Fibroblast of villous mesenchyme (primary cell): ENCODE measurements at places on chromosomes 1 and 21.
A peak's percentile ranks its signal among the peaks of the same experiment; 100 is the strongest.

GRCh38 chr21:43354026-43354420, 72.9 kb downstream of the SIK1 start:
- DNase-seq = no peak

- no peak for DNase-seq
These were observed 71.4 kb downstream of the CDC7 start for GRCh38 chr1:91572044-91572443.

- DNase-seq = no peak
These were observed 59.1 kb downstream of the RALGPS2 start for GRCh38 chr1:178784131-178784536.

GRCh38 chr21:44517175-44517899, 22.7 kb downstream of the KRTAP10-1 start:
- no peak for DNase-seq

DNA sequence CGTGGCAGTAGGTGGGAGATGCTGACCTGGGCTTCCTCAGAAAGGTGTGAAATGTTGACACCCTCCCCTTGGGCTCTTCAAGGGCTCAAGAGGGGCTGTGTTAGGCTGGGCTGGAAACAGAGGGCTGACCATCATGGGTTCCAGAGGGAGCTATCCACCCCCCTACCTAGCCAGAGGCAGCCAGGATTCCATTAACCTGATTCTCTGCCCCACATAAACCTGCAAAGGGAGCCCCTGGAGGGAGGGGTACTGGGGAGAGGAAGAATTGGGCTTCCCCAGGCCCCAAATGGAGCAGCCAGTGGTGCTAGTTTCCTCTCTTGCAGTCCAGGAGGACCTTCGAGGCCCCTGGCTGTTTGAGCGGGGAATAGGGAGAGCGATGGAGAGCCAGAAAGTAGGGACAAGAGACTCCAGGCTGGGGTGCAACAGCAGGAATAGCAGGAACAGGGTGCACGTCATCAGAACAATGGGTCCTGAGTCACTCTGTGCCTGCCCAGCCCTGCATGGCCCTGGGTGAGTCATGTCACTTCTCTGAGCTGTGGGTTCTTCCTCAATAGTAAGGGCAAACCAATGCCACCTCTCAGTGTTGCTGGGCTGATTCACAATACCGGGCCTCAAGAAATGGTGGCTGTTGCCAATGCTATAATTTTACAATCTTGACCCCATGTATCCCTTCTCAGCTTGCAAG, 121.2 kb downstream of the EPHB2 start:
- peak; percentile 81 for DNase-seq

GRCh38 chr1:12450090-12450755, 167.8 kb downstream of the DHRS3 start:
- DNase-seq = no peak

GRCh38 chr1:16162163-16162822, 6.4 kb upstream of the EPHA2 start:
- no peak for DNase-seq

- DNase-seq = peak; percentile 65
These were observed 45.0 kb downstream of the GNG12 start for GRCh38 chr1:67788238-67788790.

GRCh38 chr1:112285746-112286145, 110.3 kb upstream of the CTTNBP2NL start:
- no peak for DNase-seq

DNA sequence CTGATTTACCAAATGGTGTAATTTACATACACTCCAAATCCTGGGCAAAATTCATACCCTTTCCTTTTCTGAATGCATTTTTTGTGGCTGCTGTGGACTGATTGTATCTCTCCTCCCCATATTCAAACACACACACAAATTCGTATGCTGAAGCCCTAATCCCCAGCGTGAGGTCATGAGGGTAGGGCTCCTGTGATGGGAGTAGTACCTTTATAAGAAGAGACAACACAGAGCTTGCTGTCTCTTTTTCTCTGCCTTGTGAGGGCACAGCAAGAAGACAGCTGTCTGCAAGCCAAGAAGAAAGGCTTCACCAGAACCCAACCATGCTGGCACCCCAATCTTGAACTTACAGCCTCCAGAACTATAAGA, 24.4 kb downstream of the DUSP10 start:
- peak; percentile 38 for DNase-seq

- peak; percentile 78 for DNase-seq
These were observed 121.8 kb downstream of the HFM1 start for GRCh38 chr1:91282695-91283420.

DNA sequence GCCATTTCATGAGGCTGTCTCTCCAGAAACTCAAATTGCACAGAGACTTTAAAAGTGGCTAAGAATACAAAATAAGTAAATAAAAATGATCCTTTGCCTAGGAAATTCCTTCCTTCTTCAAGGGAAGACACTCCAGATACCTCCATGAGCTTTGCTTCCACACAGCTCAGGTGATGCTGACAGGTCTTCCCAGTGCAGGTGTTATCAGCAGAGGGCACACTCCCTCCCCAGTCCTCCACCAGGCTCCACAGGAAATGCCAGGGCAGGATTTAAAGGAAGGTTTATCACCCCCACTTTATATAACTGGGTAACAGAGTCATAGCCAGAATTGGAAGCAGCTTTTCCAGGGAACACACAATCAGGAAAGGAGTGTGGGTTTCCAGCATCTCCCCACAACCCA, 5.7 kb downstream of the HSD3B2 start:
- DNase-seq = no peak

- DNase-seq = no peak
These were observed 401 bp downstream of the TP73 start for GRCh38 chr1:3652548-3653285.

DNA sequence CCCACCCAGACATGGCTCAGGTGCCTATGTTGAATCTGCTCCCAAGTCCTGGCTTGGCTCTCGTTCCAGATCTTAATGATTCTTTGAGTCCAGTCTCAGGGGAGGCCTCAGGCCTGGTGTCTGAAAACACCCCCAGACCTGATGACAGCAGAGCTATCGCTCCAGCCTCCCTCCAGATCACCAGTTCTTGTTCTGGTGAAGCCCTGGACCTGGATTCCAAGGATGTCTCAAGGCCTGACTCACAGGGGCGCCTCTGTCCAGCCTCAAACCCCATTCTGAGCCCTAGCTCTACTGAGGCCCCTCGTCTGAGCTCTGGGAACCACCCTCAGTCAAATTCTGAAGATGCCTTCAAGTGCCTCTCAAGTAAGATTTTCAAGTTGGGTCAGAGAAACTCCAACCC, 11.4 kb downstream of the MROH7 start:
- no peak for DNase-seq

GRCh38 chr1:11693024-11693590, 1.6 kb downstream of the DRAXIN start:
- peak; percentile 28 for DNase-seq

- DNase-seq = no peak
These were observed 37.7 kb downstream of the FAAP20 start for GRCh38 chr1:2156866-2157265.

- no peak for DNase-seq
These were observed 57.2 kb upstream of the CNIH3 start for GRCh38 chr1:224558904-224559303.

- DNase-seq = no peak
These were observed 63.7 kb downstream of the KCNN3 start for GRCh38 chr1:154806333-154806732.

- DNase-seq = peak; percentile 62
These were observed 28.9 kb downstream of the ODR4 start for GRCh38 chr1:186404454-186405051.

GRCh38 chr1:3440711-3441409, 13.6 kb upstream of the ARHGEF16 start:
- DNase-seq = no peak

- DNase-seq = peak; percentile 48
These were observed 40.6 kb downstream of the MAPKAPK2 start for GRCh38 chr1:206725109-206725963.

- no peak for DNase-seq
These were observed 100.9 kb downstream of the ARHGEF10L start for GRCh38 chr1:17640393-17640792.

GRCh38 chr1:17027403-17027802, 15.7 kb upstream of the ATP13A2 start:
- DNase-seq = no peak

DNA sequence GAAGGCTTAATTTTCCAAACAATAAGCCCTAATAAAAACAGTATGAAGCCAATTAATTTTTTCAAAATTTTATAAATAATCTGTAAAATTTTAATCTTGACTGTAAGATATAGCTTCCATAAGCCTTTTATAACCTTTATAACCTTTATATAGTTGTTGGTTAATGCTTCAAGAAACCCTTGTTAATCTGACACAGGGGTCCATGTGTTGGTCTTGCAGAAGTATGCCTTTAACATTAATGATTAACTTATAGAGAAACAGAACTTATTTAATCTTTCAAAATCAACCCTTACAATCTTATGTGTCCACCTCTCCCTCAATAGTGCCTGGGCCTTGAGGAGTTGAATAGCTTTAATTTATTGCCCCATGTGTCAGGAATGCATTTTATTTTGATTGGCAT, 23.2 kb upstream of the HAO2 start:
- no peak for DNase-seq

GRCh38 chr21:32461503-32461902, 49.0 kb downstream of the EVA1C start:
- no peak for DNase-seq

- no peak for DNase-seq
These were observed 354.1 kb upstream of the B3GALT2 start for GRCh38 chr1:193540511-193540910.

GRCh38 chr1:97277891-97278654, 556.5 kb downstream of the PTBP2 start:
- DNase-seq = peak; percentile 54

GRCh38 chr1:43545695-43546387, 15.2 kb downstream of the PTPRF start:
- peak; percentile 68 for DNase-seq

- peak; percentile 80 for DNase-seq
These were observed 14.0 kb upstream of the PODN start for GRCh38 chr1:53047737-53048736.

DNA sequence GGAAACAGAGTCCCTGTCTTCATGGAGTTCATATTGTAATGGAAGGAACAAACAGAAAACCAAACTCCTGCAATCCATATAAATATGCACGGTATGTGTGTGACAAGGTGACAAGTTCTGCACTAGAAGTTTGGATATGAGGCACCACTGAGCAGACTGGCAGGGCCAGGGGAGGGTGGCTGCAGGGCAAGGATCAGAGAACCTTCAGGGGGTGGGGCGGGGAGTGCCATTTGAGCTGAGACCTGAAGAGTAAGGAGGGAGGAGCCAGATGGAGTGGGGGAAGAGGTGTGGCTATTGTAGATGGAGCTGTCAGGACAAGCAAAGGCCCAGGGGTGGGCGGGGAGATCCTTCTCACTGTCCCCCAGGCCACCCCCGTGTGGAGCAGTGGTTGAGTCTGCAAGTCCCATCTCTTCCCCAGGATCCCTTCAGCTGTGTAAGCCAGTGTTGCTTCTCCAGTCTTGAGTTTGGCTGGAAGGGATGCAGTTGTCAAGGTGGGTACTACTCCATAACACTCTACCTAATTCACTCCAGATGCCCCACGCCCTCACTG, 76.4 kb downstream of the ATP5PO start:
- DNase-seq = no peak

- peak; percentile 6 for DNase-seq
These were observed 38.1 kb downstream of the GNPAT start for GRCh38 chr1:231279081-231279480.

DNA sequence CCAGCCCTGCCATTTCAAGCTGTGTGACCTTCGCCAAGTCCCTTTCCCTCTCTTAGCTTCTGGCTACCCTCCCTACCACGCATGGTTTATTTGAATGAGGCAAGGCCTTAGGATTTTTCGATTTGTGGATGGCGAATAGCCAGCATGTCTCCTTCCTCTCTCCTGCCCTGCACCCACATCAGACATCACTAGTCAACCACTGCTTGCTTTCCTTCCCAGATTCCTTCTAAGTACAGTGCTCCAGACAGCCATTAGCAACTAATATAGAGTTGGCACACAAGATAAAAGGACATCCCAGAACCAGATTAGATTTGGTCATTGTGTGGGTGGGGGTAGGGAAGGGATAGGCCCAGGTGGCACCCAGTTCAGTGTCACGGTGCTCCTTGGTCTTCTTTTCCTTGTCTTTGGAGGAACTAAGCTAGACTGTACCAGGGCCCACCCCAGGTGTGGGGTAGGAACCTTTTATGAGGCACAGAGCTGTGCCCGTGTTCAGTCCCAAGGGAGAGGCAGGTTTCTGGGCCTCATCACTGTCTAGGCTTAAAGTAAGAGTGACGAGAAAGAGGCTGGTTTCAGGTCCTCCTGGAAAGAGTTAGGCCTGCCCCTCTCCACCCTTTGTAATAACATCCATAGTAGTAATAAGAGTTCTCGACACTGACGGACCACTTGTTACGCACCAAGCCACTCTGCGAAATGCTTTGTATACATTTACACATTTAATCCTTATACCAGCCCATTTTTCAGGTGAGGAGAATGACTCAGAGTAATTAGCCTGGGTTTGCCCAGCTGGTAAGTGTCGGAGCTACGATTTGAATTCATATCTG, 8.6 kb downstream of the ALPL start:
- DNase-seq = no peak

DNA sequence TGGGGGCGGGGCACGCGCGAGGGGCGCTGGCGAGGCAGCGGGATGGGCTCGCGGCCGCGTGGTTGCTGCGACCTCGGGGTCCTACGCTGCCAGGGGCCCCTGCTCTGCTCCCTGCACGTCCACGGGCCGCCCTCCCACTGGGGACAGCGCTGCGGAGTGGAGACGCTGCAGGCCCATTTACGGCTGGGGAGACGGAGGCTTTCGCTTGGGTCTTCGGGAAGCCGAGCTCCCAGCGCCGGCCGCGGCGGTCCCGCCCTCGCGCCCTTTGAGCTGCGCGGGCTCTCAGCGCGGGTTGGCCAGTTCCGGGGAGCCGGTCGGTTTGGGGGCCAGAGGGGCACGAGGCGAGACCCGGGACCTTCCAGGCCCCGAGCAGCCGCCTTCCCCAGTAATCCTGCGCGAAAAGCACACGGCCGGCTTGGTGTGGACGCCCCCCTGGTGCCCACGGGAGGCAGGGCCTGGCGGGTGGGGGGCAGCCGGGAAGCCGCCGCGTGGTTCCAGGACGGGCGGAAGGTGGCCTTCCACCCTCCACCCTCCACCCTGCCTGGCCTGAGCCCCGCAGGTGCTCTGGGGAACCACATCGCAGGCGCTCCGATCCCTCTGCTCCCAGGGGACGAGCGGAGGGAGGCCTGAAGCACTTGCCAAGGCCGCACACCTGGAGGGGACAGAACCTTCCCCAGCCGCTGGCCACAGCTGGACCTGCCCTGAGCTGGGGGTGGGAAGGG, 570 bp upstream of the PEX10 start:
- peak; percentile 50 for DNase-seq

- DNase-seq = no peak
These were observed 115.1 kb downstream of the SPATA6 start for GRCh38 chr1:48356901-48357300.
